ENCODE measurements at places on chromosomes 16 and 17.

DNA sequence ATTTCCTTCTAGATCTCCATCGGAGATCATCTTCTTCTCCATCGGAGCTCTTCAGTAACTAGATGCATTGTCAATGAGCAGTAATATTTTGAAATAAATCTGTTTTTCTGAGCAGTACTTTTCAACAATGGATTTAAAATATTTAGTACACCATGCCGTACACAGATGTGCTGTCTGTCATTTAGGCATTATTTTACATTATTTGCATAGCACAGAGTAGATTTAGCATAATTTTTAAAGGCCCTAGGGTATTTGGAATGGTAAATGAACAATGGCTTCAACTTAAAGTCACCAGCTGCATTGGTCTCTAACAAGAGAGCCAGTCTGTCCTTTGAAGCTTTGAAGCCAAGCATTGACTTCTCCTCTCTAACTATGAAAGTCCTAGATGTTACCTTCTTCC, 95.4 kb upstream of the ANKFN1 start:
- DNase-seq: no peak

DNA sequence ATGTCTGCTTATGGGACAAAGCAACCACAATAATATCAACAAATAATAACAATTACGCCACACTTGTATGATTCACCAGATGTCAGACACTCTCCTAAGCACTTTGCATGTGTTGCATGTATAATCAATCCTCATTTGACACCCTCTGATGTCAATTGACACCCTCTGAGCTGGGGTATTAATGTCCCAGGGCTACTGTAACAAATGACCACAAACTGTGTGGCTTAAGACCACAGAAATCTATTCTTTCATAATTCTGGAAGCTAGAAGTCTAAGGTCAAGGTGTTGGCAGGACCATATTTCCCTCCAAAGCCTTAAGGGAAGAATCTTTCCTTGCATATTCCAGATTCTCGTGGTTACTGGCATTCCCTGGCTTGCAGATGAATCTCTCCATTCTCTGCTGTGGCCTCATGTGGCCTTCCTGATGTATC, 112.7 kb downstream of the NPIPB5 start:
- no peak for DNase-seq

- no peak for DNase-seq
Measured at GRCh38 chr16:88992351-88993165, 15.6 kb upstream of the CBFA2T3 start.

GRCh38 chr16:7086822-7087616, 245.6 kb upstream of the RBFOX1 start:
- peak; percentile 22 for DNase-seq

GRCh38 chr17:77194179-77194578, 53.4 kb downstream of the SEC14L1 start:
- DNase-seq: no peak

- no peak for DNase-seq
Measured at GRCh38 chr16:3171181-3171854, 16.7 kb upstream of the OR1F1 start.

DNA sequence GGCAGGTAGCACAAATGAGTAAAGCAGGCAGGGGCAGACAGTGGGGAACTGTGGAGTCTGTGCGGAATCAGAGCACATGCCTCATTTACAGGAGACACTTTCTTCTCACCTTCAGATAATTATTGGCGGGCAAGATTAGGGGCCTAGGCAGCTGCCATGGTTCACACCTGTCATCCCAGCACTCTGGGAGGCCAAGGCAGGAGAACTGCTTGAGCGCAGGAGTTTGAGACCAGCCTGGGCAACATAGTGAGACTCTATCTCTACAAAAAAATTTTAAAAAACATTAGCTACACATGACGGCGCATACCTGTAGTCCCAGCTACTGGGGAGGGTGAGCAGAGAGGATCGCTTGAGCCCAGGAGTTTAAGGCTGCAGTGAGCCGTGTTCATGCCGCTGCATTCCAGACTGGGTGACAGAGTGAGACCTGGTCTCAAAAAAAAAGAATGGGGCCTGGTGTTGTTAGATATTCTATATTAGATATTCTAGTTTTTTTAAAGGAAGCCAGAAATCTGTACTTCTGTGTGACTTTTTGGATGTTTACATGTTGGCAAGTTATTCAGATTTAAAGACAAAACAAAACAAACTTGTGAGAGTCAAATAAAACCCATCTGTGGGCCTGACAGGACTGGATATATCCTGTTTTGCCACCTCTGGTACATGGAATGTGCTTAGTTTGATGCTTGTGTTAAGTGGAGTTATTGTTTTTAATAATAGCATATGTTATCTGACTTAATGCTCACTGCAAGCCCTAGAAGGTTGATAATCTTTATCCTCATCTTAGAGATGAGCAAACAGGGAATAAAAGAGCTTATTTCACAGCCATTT, 4.9 kb upstream of the LPCAT2 start:
- no peak for DNase-seq

- DNase-seq: no peak
Measured at GRCh38 chr17:82503728-82504308, 15.7 kb upstream of the FOXK2 start.

- no peak for DNase-seq
Measured at GRCh38 chr16:65213866-65214595, 92.2 kb upstream of the CDH11 start.

GRCh38 chr17:15893658-15894024, 51.3 kb upstream of the ADORA2B start:
- DNase-seq: no peak
